ENCODE measurements at places on chromosomes 6 and 20. TPM values are rescaled to one million over a fixed set of nuclear protein-coding genes. Genes with fewer than 3 reads are reported as not detected.

ID1 gene
- total RNA-seq, result 4.0 TPM

ULBP2 gene
- 0.65 TPM for total RNA-seq

SULF2 gene
- 0.66 TPM for total RNA-seq

RBM24 gene
- total RNA-seq, result not detected

HMGA1 gene
- total RNA-seq, result 438 TPM

PRRC2A gene
- total RNA-seq, result 281 TPM

AHI1 gene
- total RNA-seq, result 142 TPM

SGK2 gene
- 0.17 TPM for total RNA-seq

GJA10 gene
- not detected for total RNA-seq

XKR7 gene
- total RNA-seq, result not detected

ACTL10 gene
- 3.7 TPM for total RNA-seq

FOXQ1 gene
- total RNA-seq, result not detected

CRISP2 gene
- total RNA-seq, result not detected

SYNJ2 gene
- 29.0 TPM for total RNA-seq

FNDC11 gene
- 0.15 TPM for total RNA-seq

OOEP gene
- not detected for total RNA-seq

SOX4 gene
- total RNA-seq, result 1.5 TPM

CNPY3 gene
- 47.2 TPM for total RNA-seq

OR12D2 gene
- total RNA-seq, result not detected

SDC4 gene
- 222 TPM for total RNA-seq

SYTL3 gene
- 123 TPM for total RNA-seq

All from activated T-helper 1 cell treated with anti-CD3 and anti-CD28 coated beads, Interleukin-12 subunit alpha, Interleukin-12 subunit beta, Interleukin-2, Interleukin-4 antibody, amounts not matched to agents 30 ng/mL and 10 ng/mL and 1 ng/mL, durations not matched to agents 14 hours and 24 hours and 36 hours (primary cell).